Retina (tissue), 1 donor: ENCODE measurements at places on chromosomes 2 and 18.

DNA sequence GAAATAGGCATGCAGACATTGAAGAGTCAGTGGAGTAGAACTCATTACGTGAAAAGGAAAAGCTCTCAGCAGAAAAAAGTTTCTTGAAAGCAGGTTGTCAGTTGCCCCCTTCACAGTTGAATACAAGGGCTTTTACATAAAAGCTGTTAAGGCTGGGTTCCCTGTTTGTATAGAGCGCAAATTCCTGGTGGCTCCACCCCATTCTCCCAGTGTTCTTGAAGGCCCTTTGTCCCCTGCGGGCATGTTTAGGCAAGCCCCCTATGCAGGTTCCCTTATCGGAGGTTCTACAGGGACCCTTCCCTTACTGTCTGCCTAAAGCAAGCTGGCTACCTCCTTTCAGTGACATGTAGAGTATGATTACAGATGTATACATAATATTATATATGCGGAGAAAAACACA, 497.2 kb upstream of the SYT4 start:
- DNase-seq = no peak

DNA sequence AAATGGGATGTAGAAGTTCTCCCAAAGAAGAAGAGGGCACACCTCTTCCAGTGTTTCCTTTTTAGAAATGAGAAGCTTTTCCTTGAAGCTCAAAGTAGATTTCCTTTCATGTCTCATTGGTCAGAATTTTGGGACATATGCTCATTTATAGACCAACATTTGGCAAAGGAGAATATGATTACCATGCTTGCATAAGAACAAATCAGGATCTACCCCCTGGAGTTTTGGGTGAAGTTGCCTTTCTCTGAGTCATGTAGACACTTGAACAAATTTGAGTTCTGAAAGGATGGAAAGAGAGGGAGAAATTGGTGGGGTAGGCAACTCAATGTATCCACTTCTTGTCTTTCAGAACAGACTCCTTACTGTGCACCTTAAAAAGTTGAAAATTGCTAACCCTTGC, 409.0 kb downstream of the SLC4A3 start:
- no peak for DNase-seq

DNA sequence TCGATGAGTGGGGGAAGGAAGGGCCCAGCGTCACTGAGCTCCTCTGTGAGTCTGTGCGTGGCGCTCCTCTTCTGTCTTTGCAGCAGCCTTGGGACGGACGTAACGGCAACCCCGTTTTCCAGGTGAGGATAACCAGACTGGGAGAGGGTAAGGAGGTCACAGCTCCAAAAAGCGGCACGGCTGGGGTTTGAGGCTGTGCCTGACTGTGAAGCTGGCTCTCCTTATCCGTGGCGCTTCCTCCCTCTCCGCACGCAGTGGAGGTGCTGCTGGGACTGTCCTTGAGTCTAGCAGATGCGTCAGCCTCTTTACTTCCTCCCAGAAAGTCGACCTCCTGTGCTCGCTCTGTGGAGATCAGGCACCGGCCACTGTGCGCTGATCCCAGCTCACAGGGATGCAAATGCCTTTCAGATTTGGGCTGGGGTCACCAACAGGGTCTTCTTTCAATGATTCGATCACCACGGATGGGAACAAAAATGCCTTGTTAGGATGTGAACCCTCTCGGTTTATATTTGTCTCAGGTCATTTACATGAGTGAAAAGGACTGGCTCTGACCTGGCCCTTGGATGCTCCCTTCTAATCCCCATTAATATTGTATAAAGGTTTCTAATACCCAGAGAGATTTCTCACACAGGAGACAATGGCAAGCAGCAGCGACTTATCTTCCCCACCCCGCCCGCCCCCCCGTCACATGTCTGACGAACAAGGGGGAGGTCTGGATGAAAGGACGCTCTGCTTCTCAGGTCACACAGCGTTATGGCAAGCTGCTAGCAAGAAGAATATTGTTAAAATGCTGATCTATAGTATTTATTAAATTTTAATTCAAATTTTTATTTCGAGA, 30.1 kb upstream of the E2F6 start:
- peak; percentile 84 for DNase-seq

GRCh38 chr2:98909317-98910211, 26.5 kb downstream of the CRACDL start:
- peak; percentile 67 for DNase-seq

- DNase-seq = peak; percentile 44
Observed at GRCh38 chr18:26307161-26307773, 81.0 kb downstream of the TAF4B start.
